SHP77 treated with DMSO at 0.1 percent for 48 hours (cell line): ENCODE measurements at places on chromosomes 5 and 9.

DNA sequence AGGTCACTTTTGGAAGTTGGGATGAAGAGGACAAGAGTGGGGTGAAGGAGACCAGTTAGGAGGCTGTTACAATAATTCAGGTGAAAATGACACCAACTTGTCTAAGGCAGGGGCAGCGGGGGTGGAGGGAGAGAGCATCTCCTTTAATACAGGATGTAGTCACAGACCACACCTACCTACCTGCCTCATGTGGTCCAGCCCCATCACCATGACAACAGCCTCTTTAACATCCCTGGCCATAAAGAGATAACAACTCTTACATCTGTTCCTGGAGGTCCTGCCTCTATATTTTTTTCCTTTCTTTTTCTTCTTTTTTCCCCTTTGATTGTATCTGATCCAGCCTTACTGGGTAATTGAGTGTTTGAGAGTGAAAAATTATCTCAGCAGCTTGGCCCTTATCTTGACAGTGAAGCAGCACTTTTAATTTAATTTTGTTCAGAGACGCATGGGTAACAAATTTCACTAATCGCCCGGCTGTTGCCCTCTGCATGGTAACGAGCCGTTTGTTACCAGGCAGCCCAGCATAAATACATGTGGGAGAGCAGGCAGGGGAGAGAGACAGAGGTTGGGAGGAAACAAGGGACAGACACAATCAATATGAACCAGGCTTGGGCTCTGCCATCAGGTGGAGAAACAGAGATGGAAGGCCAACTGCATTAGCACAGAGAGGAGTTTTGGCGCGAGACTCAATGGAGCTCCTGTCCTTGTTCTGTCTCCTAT, 338.1 kb downstream of the ASTN2 start:
- no peak for DNase-seq

GRCh38 chr9:81370650-81371049, 318.7 kb downstream of the TLE1 start:
- DNase-seq = no peak

GRCh38 chr5:170154744-170155143, 49.0 kb downstream of the FOXI1 start:
- DNase-seq = no peak

DNA sequence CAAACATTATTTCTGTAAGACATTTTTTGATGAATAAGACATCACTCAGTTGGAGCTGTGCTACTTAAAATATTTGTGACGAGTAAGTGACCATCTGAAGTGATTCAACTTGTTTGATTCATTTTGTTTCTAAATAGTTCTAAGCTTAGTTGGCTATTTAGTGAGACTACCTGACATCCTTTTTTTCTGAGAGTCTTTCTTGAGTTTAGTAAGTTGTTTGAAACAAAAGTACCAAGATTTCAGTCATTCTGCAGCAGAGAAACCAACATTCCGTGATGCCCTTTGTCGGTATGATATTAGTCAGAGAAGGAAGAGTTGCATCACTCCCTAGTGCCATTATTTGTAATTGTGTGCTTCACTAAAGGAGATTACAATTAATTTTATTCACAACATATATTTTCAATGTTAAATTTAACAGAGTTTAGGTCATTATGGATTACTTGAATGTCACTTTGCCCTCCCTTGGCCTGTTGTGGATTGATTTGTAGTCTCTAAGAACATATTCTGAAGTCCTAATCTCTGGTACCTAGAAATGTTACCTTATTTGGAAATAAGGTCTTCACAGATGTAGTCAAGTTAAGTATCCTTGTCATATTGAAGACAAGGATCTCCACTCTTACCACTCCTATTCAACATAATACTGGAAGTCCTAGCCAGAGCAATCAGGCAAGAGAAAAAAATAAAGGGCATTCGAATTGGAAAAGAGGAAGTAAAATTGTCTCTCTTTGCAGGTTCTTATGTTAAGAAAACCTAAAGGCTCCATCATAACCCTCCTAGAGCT, 212.2 kb downstream of the PCSK1 start:
- no peak for DNase-seq
